ENCODE measurements at places on chromosomes 7 and 10.

- no peak for DNase-seq
Observed at GRCh38 chr7:96887426-96887825, 117.9 kb upstream of the DLX6 start.

GRCh38 chr10:28925121-28925663 lies 247.9 kb downstream of the BAMBI start:
- no peak for DNase-seq

DNA sequence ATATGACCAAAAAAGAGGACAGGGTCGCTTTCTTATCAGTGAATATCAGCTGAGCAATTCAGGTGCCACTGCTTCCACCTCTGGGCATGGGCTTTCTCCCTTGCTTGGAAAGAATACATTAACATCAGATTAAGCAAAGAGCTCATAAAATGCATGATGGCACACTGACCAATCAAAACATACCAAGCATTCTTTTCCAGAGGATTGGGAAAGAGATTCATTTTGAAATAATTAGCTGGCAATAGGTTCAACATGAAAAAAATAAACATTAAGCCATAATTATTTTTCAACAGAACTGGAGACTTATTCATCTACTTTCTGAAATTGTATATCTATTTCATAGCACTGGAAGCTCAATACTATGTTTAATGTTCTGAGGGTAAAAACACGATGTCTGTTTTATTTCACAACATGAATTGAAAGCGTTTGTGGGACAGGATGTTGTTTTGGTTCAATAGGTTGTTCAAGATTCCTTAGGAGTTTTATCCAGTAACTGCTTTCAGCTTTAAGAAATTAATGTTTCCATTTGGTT lies 53.2 kb downstream of the TFAM start:
- no peak for DNase-seq

GRCh38 chr7:117165656-117166055 lies 157.2 kb downstream of the WNT2 start:
- no peak for DNase-seq

GRCh38 chr7:14850039-14850438 lies 52.5 kb downstream of the DGKB start:
- no peak for DNase-seq

GRCh38 chr7:156703209-156703608 lies 62.6 kb downstream of the RNF32 start:
- DNase-seq, result no peak

- DNase-seq, result no peak
Observed at GRCh38 chr7:19561121-19561805, 147.6 kb downstream of the POLR1F start.

DNA sequence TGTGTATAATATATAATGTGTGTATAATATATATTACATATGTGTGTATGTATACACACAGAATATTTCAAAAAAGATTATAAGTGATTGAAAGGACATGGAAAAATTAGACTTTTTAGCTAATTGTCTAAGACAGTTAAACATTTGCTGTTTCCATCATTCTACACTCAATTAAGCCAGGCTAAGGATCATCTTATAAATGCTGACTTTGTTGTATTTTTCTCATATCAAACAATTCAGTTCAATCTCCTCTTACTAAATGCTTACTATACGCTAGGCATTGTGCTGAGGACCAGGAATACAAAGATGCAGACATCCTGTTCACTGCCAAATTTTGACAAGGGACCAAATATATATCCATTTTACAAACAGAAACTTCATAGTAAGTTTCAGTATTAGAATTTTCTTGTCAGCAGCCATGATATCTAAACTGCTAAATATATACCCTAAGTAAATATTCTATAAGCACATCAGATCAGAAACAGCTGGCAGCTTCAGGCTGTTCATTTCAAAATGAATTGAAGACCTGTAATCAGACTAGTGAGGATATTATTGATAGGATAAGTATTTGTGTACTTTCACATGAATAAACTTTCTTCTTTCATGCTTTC lies 10.3 kb upstream of the LRRN3 start:
- no peak for DNase-seq
